ENCODE measurements at places on chromosomes 6 and 20. TPM values are rescaled to one million over a fixed set of nuclear protein-coding genes. Genes with fewer than 3 reads are reported as not detected.

HCK gene
- 7.0 TPM for total RNA-seq

SSTR4 gene
- not detected for total RNA-seq

BTBD9 gene
- total RNA-seq = 16.8 TPM

JPH2 gene
- total RNA-seq = 197 TPM

SLC35D3 gene
- total RNA-seq = not detected

TRAM2 gene
- total RNA-seq = 12.6 TPM

TFAP2D gene
- total RNA-seq = not detected

BPIFA1 gene
- total RNA-seq = not detected

POPDC3 gene
- 47.8 TPM for total RNA-seq

CCR6 gene
- total RNA-seq = not detected

SYNJ2 gene
- total RNA-seq = 15.0 TPM

SPDEF gene
- total RNA-seq = not detected

RAB44 gene
- total RNA-seq = 0.08 TPM

FAM209B gene
- total RNA-seq = not detected

ADAM33 gene
- total RNA-seq = 13.4 TPM

SLX4IP gene
- total RNA-seq = 2.8 TPM

BACH2 gene
- 2.2 TPM for total RNA-seq
